ENCODE measurements at places on chromosomes 7 and 10.

DNA sequence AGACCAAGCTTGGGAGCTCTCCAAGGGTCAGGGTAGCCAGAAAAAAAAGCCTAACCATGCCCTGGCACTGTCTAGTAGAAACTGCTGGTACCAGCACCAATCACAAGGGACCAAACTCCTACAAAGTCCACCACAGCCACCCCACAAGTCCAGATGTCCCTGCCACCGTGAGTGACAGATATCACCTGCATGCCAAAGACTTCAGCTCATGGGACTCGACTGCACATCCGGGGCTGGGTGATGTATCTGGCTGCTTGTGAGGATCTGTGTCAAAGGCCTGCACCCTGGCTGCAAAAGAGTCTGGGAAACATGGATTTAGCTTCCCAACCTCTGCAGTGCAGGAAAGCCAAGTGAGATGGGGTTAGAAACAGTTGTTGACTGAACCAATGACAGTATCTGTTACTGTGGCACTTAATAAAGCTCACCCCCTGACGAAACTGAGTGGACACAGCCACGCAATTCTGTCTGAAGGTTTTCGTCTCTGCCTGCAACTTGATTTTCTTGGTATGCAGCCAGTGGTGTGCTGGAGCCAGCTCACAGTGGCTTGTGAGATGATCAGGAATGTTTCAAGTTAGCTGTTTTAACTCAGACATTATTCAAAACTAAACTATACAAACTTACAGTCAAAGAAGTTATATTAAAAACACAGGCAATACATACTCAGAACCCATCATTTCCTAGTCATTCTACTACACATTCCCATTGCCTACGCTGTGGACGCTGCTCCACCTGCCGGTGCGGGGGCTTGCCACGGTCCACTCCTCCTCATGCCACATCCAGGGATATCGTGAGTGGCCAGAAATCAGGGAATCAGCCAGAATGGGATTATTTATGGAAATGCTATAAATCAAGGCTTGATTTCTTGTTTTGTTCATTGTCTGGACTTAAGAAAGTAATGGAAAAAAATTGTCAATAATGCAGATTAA is 9.2 kb downstream of the ZNF488 start:
- DNase-seq = no peak

DNA sequence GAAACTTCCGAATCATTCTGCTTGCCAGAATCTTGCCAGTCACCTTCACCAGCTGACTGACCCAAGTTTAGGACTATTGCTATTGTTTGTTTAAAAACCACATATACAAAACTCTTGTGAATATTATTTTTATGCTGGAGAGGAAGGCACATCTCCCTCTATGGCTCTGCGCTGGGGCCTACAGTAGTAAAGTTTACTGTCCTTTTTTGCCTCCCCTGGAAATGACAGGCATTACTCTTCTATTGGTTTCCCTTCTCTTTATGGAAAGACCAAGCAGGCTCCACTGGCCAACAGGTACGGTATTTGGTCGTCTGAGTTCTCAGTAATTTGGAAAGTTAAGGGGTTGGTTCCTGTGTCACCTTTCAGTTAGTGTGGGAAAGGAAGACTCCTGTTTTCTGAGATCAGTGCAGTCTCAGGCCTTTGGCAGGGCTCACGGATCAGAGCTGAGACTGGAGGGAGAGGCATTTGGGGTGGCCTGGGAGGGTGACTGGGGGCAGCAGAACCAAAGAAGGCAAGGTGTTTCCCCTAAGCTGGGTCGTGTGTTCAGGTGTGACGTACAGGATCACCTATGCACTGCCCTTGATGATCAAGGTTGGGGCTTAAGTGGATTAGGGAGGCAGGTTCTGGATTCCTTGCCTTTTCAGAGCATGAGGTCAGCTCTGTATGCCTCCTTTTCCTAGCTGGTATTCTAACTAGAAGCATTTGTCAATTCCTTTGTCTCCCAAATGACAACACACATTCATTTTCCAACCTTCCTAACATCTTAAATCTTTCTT is 16.0 kb upstream of the KIF5B start:
- DNase-seq = no peak

GRCh38 chr7:90025771-90026170 is 128.5 kb upstream of the STEAP1 start:
- DNase-seq = no peak

- no peak for DNase-seq
Measured at GRCh38 chr7:150902078-150903033, 50.0 kb downstream of the AOC1 start.

DNA sequence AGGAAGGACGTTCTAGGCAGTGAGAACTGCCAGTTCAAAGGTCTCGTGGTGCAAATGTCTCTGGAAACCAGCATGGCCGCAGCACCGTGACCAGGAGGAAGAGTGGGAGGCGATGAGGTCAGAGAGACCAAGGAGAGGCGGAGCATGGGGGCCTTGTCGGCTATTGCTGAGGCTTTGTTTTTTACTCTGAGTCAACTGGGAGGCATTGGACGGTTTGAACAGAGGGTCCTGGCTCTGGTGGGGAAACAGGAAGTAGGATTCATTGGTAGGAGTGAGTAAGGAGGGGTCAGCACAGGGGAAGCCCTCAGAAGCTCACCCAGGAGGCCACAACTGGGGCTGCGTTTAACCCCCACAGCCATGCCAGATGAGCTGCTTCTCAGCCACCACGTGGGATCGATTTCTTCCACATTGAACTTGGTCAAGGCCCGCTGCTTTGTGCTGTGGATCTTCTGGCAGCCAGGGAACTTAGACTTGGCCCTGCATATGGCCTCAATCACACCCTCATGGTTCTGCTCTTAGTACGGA is 22.2 kb upstream of the SH2B2 start:
- no peak for DNase-seq

- no peak for DNase-seq
Measured at GRCh38 chr10:130510755-130511154, 374.6 kb downstream of the GLRX3 start.

GRCh38 chr7:132115028-132115427 is 461.2 kb downstream of the PLXNA4 start:
- DNase-seq = no peak

DNA sequence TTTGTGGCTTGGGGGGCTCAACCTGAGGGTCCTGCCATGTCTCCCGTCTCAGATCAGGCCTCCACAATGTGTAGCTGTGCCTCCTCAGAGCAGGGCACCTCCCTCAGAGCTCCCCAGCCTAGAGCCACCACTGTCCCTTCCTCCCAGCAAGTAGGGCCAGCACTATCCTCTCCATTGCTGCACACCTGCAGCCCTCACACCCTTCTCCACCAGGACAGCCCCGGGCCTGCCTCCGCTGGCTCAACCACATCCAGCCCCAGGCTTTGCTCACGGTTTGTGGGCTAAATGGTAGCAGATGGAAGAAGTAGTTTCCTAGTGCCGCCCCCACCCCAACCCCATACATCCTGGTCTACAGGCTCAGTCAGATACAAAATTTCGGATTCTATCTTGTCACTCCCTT is 10.1 kb downstream of the NFKB2 start:
- no peak for DNase-seq

- no peak for DNase-seq
Measured at GRCh38 chr10:22427101-22427500, 81.8 kb downstream of the SPAG6 start.

DNA sequence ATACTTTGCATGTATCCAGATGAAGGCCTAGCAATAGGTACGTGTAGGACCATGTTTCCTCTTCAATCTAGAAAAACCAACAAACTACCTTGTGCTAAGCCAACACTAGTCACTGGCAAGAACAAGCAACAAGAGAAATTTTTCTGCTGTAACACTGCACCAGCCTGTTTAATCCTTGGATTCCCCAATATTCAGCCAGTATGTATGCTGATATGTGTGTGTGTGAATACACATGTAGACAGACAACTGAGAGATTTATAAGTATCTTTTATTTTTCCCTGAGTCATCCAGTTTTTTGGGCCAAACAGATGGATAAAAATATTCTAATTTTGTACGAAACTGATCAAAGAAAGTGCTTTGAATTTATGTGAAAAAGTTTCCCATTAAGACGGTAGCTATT is 26.2 kb downstream of the GLI3 start:
- no peak for DNase-seq

Data from cortex of kidney (tissue), 1 donor.